ENCODE measurements at places on chromosomes 7 and 10.

DNA sequence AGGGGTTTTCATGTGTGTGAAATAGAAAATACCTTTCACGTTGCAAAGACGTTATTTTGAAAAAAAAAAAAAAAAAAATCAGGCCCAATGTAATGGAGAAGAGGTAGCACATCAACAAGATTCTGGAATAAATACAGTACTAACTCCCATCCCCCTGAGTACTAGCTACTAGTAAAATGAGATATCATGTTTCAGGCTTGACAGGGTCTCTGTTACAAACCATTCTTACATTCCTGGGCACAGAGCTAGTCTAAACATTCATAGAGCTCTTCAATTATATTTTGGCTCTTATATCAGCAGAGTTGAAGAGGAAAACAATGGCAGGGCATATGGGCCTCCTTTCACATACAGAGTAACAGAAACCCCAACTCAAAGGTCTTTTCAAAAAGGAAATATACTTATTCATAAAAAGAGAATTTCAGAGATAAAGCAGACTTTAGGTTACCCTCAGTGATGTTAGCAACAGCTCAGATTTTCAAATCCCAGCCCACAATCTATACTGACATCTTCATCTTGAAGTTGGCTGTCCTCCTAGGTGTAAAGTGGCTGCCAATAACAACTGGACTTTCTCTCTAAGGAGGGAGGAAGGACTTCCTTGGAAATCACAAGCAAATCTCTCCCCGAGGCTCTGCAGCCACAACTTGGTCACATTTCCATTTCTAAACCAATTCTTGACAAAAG lies 18.6 kb downstream of the C7orf33 start:
- DNase-seq, result no peak

GRCh38 chr10:64430690-64431323 lies 909.6 kb downstream of the REEP3 start:
- DNase-seq, result peak; percentile 88

DNA sequence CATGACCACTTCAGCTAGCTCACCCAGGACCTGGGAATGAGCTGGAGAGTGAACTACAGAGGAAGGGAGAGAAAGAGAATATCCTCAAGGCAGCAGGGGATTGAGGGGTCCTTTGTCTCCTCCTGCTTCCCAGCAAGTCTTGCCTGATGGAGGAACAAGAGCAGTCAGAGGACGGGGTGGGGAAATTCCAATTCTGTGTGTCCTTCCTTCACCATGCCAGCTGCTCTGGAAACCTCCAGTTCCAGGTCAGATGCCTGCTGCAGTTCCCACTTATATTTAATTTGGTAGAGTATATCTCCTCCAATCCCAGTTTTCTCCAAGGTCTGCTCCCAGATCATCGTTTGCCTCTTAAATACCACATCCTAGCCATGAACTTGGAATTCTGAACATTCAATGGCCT lies 21.4 kb upstream of the LEP start:
- no peak for DNase-seq

DNA sequence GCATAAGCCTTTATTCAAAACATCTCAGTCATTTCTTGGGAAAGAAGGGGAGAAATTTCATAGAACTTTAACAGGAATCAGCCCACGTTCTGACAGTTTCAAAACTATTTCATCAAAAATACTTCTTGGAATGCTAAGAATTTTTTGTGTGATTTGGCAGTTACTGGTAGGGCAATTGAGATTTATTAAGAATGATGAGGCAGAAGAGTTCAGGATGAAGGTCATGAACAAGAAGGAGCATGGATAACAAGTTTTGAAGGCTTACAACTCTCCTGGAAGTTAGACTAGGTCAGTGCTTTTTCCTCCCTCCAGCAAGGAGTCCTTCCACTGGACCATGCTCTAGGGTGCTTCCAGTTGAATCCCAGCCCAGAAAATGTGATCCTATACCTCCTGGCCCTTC lies 569.9 kb downstream of the ANKRD7 start:
- no peak for DNase-seq

DNA sequence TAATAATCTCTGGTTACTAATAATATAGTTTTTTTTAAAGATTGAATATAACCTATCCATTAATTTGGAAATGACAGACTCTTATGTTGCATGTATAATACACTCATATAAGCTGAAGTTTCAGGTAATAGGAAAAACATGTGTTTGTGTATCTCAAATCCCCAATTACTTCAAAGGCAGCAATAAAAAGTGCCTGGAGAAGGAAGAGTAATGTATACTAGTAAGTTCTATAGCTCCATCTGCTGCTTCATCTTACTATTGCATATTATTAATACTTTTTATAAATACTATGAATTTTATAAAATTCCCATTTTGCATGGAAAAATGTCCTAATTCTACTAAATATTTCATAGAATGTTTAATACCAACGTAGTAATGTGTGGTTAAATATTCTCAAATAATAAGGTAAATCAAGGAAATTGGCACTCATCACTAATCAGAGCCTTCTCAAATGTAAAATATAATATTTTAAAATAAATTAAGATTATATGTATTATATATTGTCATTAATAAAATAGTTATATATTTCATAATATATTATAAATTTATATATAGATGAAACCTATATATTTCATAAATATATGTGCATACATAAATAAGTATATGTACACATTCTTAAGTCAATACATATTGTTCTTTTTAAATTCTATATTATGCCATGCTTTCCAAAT lies 311.9 kb downstream of the HGF start:
- no peak for DNase-seq

DNA sequence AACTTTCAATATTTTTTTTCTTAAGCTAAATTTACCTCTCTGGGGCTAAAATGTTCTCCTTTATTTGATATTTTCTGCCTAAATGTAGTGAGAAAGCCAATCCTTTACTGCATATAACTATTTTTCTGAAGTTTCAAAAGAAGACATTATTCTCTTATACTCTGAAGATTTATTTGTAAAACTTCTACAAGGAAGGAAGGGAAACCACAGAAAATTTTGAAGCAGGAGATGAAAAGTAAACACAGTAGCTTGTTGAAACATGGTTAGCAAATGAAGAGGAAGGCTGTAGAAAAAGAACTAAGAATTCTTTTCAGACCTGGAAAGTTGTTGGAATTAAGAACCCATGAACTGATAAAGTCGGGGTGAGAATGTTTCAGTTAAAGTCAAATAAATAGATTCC lies 330.3 kb downstream of the HGF start:
- DNase-seq, result no peak

Measured in pons (tissue), 1 donor.